Stimulated activated CD8-positive, alpha-beta memory T cell treated with anti-CD3 and anti-CD28 coated beads, Interleukin-15, amount 100 ng/mL, for 1 hour (primary cell): ENCODE measurements at places on chromosomes 1 and 21.

GRCh38 chr1:10143961-10144485 is 66.3 kb upstream of the KIF1B start:
- DNase-seq: no peak

- DNase-seq: no peak
These were observed 10.8 kb upstream of the SLC25A34 start for GRCh38 chr1:15724949-15725880.

DNA sequence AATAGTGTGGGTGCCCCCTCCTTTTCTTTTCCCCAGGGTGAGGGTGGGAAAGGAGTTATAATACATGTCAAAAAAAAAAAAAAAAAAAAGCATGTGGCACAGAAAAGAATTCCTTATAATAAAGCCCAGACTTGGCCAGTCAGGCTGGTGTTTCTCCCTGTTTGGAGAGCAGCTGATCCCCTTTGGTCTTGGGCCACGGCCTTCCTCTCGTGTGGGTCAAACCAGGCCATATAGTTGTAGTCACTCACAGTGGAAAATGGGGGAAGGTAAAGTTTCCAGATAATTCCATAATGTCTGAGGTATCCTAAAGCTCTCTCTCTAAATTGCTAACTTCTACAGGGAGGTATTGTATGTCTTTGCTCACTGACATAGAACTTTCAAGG is 22.0 kb downstream of the CLIC6 start:
- DNase-seq: no peak

DNA sequence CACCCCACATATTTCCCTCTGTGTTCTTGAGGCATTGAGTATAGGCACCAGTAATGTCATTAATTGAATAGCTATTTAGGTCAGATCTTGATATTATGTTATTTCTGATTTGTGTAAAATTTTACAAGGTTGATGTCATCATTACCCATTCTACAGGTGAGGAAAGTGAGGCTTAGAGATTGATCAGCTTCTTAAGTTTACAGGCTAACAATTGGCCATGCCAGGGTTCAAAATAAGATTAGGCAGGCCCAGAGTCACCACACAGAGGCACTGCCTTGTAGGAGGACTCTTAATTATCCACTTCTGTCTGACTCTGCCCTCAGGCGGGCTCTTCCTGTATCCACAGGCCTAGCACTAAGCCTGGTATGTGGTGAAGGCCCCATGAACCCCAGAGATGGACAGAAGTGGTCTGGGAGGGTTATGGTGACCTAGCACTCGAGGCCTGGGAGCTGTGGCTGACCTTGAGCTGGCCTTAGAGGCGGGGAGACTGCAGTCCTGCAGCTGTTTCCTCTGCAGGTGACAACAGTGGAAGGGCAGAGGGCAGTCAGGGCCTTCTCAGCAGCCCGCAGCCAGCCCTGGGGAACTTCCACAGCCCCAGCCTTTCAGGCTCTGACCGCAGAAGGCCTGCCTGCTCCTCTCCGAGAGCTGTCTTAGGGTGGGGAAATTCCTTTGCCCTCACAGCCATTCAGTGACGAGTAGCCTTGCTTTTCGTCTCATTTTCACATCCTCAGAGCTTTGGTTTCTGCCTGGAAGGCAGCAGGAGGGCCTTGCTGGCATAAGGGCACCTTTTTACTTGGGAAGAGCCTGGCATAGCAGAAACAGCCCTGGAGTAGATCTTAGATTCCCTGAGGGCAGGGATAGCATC is 12.2 kb downstream of the ZDHHC18 start:
- DNase-seq: no peak

DNA sequence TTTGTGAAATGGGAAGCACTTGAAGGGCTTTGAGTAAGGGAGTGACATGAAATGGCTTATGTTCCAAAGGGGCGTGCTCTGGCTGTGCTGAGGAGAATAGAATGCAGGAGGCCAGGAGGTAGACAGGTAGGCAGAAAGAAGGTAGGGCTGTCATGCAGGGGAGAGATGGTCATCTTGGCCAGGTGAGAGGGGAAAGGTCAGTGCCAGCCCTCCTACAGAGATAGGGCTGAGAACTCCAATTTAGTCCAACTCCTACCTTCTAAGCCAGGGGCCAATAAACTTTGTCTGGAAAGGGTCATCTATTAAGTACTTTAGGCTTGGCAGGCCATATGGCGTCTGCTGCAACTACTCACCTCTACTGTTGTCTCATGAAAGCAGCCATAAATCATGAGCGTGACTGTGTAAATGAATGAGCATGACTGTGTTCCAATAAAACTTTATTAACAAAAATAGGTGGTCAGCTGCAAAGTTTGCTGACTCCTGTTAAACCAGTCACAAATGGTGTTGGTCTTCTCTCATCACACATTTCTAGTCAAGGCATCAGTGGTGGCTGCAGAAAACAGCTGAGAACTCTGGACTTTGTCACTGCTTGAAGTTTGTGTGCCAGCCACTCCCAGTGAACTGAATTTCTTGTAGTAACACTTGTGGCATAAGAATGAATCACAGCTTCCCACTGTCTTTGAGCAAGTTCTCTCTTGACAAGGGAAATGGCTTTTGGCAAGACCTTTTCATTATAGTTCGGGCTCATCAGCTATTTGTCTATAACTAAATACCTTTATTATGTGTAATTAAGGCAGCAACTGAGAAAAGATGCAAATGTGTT is 32.0 kb upstream of the CD2 start:
- DNase-seq: no peak
